Activated T-cell treated with anti-CD3 and anti-CD28 coated beads, Interleukin-2, amount 50 U/mL, for 72 hours (primary cell): ENCODE measurements at places on chromosomes 2 and 18. TPM values are rescaled to one million over a fixed set of nuclear protein-coding genes. Genes with fewer than 3 reads are reported as not detected.

DNA sequence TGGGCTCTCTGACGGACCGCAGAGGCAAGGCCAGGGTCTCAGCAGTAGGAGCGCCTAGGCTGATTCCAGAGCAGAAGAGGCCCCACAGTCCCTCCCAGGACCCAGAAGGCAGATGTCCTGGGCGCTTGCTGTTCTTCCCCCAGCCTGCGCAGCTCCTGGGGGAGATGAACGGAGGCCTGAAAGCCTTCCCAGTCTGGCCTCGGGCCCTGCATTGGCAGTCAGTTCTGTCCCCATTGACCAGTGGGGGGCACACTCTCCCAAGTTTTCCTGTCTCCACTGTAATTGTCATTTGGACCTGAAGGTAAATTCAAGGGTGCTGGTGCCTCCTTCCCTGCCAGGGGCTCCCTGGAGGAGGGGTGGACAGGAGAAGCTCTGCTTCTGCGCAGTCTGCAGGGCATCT lies 345.7 kb downstream of the CYP26B1 start:
- no peaks in the 10 kb centered on the region for H3K4me1 ChIP-seq
- no peaks in the 10 kb centered on the region for H3K36me3 ChIP-seq
- H3K27me3 ChIP-seq, result no peaks in the 10 kb centered on the region
- H3K27ac ChIP-seq, result no peak overlapping the region
- H3K4me3 ChIP-seq, result no peak overlapping the region

DNA sequence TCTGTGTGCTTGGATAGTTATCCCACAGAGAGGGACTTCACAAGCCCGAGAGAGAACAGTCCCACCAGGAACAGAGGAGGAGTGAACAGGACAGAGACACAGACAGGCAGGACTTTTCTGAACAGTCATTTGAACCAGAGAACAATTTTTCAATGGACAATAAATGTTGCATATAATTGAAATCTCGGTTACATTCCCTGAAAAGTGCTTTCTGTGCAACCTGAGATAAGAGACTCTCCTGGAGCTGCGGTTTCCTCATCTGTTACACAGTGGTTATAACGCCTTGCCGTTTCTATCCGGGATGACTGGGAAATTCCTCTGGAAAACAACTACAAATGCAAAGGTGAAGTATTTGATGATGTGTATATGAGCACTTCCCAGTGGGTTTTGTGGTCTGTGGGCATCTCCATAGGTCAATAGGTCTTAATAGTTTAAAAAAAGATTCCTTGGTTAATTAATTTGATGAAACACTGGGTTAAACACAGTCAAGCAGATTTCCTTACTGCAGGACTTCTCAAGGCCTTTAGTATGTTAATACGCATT lies 87.2 kb upstream of the HPCAL1 start:
- no peaks in the 10 kb centered on the region for H3K36me3 ChIP-seq
- no peak overlapping the region for H3K4me3 ChIP-seq
- H3K27me3 ChIP-seq, result no peaks in the 10 kb centered on the region
- H3K4me1 ChIP-seq, result no peaks in the 10 kb centered on the region
- H3K27ac ChIP-seq, result peak overlapping the region; percentile 38
- DNase-seq, result no peak

DNA sequence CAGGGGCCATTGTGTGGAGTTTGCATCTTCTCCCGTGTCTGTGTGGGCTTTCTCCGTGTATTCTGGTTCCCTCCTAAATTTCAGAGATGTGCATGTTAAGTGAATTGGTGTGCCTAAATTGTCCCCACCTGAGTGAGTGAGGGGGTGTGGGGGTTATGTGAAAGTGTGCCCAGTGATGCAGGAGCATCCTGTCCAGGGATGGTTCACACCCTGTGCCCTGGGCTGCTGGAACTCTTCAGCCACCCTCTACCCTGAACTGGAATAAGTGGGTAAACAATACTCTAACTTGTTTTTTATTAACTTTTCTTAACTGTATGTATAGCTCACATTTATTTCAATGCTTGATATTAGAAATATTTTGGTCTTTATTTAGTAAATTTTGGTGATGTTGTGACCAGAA lies 56.0 kb downstream of the UBE2E3 start:
- H3K27ac ChIP-seq, result peak overlapping the region; percentile 73
- peaks cover 32% of the 10 kb centered on the region for H3K4me1 ChIP-seq
- no peaks in the 10 kb centered on the region for H3K27me3 ChIP-seq
- H3K4me3 ChIP-seq, result no peak overlapping the region

GRCh38 chr2:172931256-172931894 lies 144.3 kb upstream of the MAP3K20 start:
- peak overlapping the region; percentile 24 for H3K4me3 ChIP-seq
- peaks cover 10% of the 10 kb centered on the region for H3K27me3 ChIP-seq
- no peak for DNase-seq
- no peaks in the 10 kb centered on the region for H3K36me3 ChIP-seq

DNA sequence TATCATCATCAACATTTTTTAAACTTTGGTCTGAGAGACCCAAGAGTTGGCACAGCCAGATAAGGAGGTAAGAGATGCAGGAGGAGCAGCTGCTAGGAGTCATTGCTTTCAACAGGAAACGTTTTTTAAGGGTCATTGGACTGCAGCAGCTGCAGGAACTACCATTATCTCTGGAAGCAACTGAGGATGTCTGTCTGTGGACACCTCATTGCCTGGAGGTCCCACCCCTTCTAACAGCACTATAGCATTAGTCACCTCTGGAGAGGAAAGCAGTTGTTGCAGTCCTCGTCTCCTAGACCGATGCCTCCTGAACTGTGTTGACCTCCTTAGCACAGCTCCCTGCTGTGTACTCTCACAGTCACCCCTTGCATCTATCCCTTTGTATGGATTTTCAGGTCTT lies 21.5 kb upstream of the FSHR start:
- DNase-seq, result no peak
- no peaks in the 10 kb centered on the region for H3K36me3 ChIP-seq
- no peak overlapping the region for H3K4me3 ChIP-seq
- H3K4me1 ChIP-seq, result no peaks in the 10 kb centered on the region
- H3K27me3 ChIP-seq, result no peaks in the 10 kb centered on the region
- H3K27ac ChIP-seq, result no peak overlapping the region

- H3K36me3 ChIP-seq, result no peaks in the 10 kb centered on the region
- DNase-seq, result no peak
- H3K4me3 ChIP-seq, result no peak overlapping the region
- H3K27ac ChIP-seq, result no peak overlapping the region
- peaks cover 8% of the 10 kb centered on the region for H3K27me3 ChIP-seq
These were observed 44.9 kb downstream of the CYP27C1 start for GRCh38 chr2:127175041-127175721.

GRCh38 chr2:137826373-137827372 lies 137.6 kb upstream of the HNMT start:
- peak; percentile 5 for DNase-seq
- no peaks in the 10 kb centered on the region for H3K36me3 ChIP-seq
- H3K4me1 ChIP-seq, result no peaks in the 10 kb centered on the region

GRCh38 chr2:129758784-129759471 lies 220.5 kb upstream of the RAB6C start:
- peaks cover 9% of the 10 kb centered on the region for H3K27me3 ChIP-seq
- H3K36me3 ChIP-seq, result no peaks in the 10 kb centered on the region
- H3K4me3 ChIP-seq, result no peak overlapping the region
- H3K4me1 ChIP-seq, result no peaks in the 10 kb centered on the region

DNA sequence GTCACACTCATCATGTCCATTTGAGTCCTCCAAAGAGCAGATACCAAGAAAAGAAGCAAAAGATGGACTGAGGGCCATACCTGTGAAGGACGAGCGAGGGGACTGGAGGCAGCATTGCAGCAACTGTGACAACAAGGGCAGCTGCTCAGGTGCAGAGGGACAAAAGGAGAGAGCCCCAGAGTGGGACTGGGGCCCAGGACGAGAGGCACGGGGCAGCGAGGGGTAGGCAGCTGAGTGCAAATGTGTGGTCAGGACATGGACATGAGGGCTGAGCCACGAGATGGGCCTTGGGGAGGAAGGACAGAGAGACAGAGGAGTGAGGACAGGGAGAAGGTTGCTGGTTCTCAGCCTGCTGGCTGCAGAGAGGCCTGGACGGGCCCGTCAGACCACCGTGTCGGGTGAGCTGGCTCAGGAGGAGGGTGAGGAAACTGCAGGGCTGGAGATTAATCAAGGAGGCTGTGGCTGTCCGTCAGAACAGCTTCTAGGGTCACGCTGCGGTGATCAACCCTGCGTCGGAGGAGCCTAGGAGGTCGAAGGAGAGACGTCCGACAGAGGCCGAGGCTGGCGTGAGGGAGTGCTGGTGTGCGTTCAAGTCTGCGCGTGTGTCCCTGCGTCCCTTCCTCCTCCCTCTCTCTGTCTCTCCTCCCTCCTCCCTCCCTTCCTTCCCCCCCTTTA lies 206.8 kb upstream of the HDAC4 start:
- peaks cover 7% of the 10 kb centered on the region for H3K27me3 ChIP-seq
- no peak overlapping the region for H3K27ac ChIP-seq
- H3K4me1 ChIP-seq, result peaks cover under 1% of the 10 kb centered on the region
- no peak for DNase-seq
- H3K36me3 ChIP-seq, result no peaks in the 10 kb centered on the region

DNA sequence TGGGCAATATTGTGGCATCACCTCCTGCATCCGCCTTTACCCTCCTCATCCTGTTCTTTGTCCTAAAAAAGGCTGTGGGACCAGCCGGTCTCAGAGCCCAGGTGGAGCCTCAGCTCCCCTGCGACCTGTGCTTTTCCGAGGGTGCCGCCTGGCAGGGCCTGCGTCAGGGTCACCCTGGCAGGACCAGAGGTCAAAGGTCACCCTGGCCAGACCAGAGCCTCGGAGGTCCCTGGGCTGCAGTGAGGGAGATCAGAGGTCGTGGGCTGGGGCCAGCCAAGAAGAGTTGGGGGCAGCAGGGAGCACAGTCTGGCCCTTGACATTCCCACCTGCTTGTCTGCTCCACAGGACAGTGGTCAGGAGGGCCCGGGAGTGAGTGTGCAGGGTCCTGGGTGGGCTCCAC lies 31.5 kb downstream of the RBFA start:
- H3K4me3 ChIP-seq, result no peak overlapping the region
- H3K27ac ChIP-seq, result no peak overlapping the region
- DNase-seq, result no peak
- H3K36me3 ChIP-seq, result no peaks in the 10 kb centered on the region
- no peaks in the 10 kb centered on the region for H3K27me3 ChIP-seq
- H3K4me1 ChIP-seq, result no peaks in the 10 kb centered on the region

- H3K36me3 ChIP-seq, result peaks cover 2% of the 10 kb centered on the region
- no peak for DNase-seq
- no peak overlapping the region for H3K4me3 ChIP-seq
- no peak overlapping the region for H3K27ac ChIP-seq
- peaks cover 17% of the 10 kb centered on the region for H3K4me1 ChIP-seq
- H3K27me3 ChIP-seq, result no peaks in the 10 kb centered on the region
These were observed 16.4 kb upstream of the ARMC9 start for GRCh38 chr2:231181860-231182512.

- no peaks in the 10 kb centered on the region for H3K27me3 ChIP-seq
- H3K27ac ChIP-seq, result no peak overlapping the region
- no peak for DNase-seq
- H3K4me1 ChIP-seq, result peaks cover 19% of the 10 kb centered on the region
- H3K36me3 ChIP-seq, result no peaks in the 10 kb centered on the region
- no peak overlapping the region for H3K4me3 ChIP-seq
These were observed 12.2 kb downstream of the BIN1 start for GRCh38 chr2:127094509-127095366.

DNA sequence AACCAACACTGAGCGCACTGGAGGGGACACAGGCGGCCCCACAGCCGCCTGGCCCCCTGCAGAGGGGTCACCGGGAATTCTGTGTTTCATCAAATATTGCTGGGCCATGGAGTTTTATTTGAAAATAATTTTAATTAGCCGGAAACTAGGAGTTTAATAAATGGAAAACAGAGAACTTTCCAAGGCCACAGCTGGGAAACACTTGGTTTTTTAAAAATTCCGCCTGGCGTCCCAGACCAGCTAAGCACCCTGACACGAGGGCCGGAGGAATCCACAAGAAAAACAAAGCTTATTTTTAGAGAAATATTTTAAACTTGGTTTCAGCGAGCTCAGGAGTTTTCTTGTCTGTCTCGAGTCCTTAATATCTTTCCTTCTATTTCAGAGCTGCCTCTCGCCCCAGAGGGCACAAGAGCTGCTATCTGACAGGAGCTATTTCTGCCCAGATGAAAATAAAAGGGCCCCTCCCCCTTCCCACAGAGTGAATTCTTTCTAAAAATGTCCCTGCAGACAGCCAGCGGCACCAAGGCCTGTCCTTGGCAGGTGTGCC lies 8.2 kb downstream of the ZFP36L2 start:
- H3K36me3 ChIP-seq, result peaks cover 18% of the 10 kb centered on the region
- no peak overlapping the region for H3K27ac ChIP-seq
- H3K4me1 ChIP-seq, result peaks cover 60% of the 10 kb centered on the region
- DNase-seq, result no peak

DNA sequence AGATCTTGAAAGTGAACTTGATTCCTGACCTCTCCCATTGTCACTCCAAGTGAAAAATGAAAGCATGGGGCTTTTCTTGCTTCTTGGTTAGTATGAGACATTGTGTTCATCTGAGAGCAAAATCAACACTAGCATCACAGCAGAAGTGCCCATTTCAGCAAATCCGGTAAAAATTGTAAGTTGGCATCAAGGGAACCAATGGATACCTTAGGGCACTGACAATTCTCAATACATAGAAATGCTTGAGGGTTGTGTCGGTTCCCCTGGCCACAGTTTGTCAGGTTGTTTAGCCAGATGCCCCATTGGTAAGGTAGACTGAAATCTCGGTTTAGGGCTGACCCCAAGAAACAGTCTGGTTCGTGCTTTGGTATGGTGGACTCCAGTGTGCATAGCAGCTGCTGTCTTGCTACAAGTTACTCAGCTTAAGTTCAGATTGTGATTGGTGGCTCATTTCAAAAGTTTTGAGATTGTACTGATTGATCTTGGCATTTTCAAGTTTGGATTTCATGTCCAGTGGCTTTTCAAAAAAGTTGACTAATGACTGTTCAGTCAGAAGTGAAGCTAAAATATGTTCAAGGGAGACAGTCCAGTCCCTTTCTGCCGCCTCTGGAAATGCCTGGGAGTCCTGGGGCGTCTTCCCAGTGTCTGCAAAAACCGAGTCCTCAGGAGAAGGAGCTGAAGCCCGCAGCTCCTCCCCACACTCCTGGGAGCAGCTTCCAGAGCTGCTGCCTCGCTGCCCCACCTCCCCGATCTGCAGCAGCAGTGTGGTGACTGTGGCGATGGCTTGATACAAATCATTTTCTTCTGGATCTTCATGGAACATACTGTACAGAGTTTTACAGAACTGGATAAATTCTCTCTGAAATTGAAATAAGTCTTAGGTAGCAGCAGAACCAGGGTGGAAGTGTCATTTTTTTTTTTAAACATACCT lies 5.6 kb downstream of the RPL31 start:
- peak overlapping the region; percentile 13 for H3K4me3 ChIP-seq
- peaks cover 56% of the 10 kb centered on the region for H3K36me3 ChIP-seq
- peaks cover 83% of the 10 kb centered on the region for H3K4me1 ChIP-seq
- peak overlapping the region; percentile 75 for H3K27ac ChIP-seq
- DNase-seq, result no peak

GRCh38 chr2:68203587-68203986 lies 45.9 kb downstream of the PNO1 start:
- peak overlapping the region; percentile 64 for H3K4me3 ChIP-seq
- H3K27me3 ChIP-seq, result no peaks in the 10 kb centered on the region
- H3K36me3 ChIP-seq, result no peaks in the 10 kb centered on the region
- H3K27ac ChIP-seq, result peak overlapping the region; percentile 85
- H3K4me1 ChIP-seq, result peaks cover 76% of the 10 kb centered on the region

MRPS5 gene
- total RNA-seq, result 82.0 TPM

LYG2 gene
- total RNA-seq, result not detected

DTNA gene
- 0.84 TPM for total RNA-seq
